ENCODE measurements at places on chromosomes 13 and 19.

DNA sequence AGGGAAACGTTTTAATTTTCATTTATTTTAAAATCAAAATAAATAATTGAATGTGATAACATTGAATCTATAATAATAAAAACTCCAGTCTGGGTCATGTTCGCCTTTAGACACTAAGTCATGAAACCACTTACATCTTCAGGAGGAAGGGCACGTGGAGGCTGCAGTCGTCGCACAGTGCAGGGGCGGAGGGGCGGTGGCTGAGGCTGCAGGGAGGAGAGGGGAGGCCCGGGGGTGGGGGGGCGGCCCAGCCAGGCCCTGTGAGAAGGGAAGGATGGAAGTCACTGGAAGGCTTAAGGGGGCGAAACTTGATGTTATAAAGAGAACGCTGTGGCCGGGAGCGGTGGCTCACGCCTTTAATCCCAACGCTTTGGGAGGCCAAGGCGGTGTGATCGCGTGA lies 14.9 kb upstream of the LATS2 start:
- no peak for DNase-seq

- no peak for DNase-seq
Observed at GRCh38 chr13:37277007-37277406, 171.5 kb upstream of the CSNK1A1L start.

GRCh38 chr13:112720251-112720650 lies 30.4 kb downstream of the ATP11A start:
- DNase-seq: no peak

DNA sequence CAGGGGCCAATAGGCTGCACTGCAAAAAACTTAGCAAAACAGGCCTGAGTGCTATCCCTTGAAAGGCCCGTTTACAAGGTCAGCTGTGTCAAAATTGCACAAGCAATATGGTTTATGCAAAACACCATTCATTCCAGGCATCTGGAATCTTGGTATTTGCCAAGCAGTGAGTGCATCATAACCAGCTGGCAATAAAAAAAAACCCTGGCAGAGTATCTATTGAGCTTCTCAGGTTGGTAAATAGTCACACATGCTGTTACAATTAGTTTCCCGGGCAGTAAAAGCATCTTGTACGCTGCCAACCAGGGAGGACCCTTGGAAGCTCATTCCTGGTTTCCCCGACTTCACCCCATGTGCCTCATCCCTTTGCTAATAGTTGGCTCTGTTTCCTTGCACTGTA lies 21.3 kb downstream of the ZNF77 start:
- no peak for DNase-seq

DNA sequence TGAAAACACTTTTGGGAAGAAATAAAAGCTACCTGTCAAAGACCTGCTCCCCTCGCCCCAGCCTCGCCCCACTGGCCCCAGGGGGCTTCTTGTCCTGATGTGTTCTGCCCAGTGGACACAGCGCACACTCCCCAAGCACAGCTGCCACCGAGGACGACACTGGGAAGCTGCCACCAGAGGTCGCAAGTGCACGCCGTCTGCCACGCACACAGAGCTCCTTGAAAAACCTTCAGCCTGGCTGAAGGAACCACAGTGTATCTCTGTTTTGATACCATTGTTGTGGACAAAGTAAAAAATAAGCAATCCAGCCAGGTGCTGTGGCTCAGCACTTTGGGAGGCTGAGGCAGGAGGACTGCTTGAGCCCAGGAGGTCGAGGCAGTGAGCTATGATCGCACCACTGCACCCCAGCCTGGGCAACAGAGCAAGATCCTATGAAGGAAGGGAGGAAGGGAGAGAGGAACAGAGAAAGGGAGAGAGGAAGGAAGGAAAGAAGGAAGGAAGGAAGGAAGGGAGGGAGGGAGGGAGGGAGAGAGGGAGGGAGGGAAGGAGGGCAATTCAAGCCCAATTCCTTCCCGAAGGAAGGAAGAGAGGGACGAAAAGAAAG lies 57.3 kb downstream of the CEBPG start:
- DNase-seq: peak; percentile 61

DNA sequence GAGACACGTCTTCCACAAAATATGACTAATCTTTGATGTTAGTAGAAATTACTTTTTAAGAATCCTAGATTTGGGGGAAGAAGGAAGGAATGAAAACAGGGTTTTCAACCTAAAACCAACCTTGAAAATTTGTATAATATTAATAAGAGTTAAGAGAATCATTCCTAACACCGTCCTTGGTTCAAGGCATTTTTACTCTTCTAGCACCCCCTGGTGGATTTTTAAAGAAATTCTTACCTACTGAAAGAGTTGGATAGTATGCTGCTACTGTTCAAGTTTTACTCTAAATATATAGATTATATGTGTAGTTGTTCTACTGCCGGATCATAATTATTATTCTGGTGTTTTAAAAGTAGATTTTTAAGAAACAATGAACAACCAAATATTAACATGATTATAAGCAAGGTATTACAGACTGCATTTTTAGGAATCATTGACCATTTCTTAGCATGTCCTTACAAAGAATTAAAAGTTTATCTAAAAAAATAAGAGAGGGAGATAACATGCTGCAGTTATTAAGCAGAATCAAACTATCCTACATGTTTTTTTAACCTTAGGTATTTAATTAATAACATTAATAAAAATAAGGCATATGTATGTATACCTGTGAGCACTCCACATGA lies 7.4 kb upstream of the SLITRK6 start:
- peak; percentile 11 for DNase-seq

DNA sequence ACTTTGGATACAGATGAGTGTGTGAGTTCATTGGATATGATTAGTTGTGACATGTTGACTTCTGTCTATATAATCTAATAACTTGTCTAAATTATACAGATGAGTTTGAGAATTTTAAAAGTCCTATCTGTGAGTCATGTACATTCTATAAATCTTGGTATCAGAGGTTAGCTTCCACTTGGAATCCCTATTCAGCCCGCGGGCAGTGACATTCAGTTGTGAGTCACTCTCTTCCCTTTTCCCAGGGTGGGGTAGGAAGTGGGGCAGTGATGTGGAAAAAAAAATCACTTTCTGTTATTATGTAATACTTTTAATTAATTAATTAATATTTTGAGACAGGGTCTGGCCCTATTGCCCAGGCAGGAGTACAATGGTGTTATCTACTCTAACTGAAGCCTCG lies 33.0 kb upstream of the ZNF808 start:
- DNase-seq: no peak

GRCh38 chr13:45792827-45793303 lies 58.7 kb downstream of the SIAH3 start:
- no peak for DNase-seq

DNA sequence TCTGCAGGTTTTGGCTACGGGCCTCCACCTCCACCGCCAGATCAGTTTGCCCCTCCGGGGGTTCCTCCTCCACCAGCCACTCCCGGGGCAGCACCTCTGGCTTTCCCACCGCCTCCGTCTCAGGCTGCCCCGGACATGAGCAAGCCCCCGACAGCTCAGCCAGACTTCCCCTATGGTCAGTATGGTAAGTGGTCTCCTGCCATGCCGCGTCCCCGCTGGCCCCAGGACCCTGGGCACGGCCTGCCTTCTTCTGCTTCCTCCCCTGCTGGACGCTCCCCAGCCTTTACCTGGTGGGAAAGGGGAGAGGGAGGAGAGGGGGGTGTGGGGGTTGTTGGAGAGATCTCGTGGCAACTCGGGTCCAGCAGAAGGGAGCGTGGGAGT lies 5.7 kb upstream of the RPS15 start:
- no peak for DNase-seq

GRCh38 chr19:50489461-50490011 lies 12.9 kb upstream of the GARIN5A start:
- DNase-seq: no peak

DNA sequence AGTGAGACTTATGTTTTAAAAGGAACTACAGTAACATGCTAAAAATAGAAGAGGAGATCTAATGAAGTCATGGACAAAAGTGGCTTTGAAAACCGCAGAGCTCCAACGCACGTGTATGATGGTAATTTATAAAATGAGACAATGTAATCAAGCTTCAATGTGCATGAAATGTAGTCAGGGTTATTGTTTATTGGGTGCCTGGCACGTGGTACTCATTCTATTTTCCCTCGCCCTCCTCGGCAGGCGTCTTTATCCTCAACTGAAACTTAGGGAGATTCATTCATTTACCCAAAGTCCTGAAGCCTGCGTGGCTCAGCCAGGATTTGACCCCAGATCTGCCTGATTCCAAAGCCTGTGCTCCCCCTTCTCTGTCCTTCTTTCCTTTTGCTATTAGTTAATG lies 79.8 kb downstream of the CHST8 start:
- no peak for DNase-seq

GRCh38 chr13:75312884-75313520 lies 169.0 kb downstream of the TBC1D4 start:
- DNase-seq: no peak

DNA sequence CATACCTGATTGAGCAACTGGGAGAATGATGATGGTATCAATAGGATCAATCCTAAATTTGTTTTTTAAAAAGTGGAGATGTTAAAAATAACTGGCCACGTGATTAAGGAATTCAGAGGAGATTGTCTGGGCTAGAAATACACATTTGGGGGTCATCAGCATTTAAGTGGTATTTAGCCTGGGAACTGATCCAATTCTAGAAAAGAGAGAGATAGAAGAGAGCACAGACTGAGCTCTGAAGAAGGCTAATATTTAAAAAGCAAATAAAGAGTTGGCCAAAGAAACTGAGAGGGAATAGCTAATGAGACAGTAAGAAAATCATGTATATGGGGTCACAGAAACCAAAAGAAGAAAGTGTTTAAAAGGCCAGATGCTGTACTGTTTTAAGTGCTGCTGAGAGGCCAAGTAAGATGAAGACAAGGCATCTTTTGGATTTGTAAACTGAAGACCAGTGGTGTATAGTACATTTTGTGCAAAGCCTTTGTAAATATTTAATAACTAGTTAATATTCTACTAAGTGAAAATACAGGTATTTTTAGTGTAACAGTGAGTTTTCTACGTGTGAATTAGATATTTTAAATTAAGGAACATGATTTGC lies 40.2 kb downstream of the UBL3 start:
- DNase-seq: no peak

All from HL-60 (cell line).